Femur (tissue), 1 donor: ENCODE measurements at places on chromosomes 1 and 21.
A peak's percentile ranks its signal among the peaks of the same experiment; 100 is the strongest.

DNA sequence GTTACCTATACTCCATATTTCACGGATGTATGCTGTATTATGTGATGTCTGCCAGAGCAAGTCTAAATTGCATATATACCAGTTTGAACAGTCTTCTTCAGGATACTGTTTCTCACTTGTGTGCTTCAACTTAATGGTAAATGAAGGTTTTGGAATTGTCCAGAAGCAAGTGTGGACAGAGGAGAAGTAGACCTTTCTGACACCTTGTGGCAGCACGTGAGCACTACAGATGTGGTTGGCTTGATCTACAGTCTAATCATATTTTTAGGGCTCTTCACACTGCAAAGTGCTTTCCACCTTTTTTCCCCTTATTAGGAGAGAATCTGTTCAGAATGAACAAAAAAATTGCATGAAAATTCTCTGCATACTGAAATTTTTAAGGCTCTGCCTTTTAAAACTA, 10.9 kb downstream of the MORC3 start:
- peak; percentile 41 for DNase-seq

GRCh38 chr1:59143811-59144210, 153.1 kb upstream of the FGGY start:
- DNase-seq: no peak

DNA sequence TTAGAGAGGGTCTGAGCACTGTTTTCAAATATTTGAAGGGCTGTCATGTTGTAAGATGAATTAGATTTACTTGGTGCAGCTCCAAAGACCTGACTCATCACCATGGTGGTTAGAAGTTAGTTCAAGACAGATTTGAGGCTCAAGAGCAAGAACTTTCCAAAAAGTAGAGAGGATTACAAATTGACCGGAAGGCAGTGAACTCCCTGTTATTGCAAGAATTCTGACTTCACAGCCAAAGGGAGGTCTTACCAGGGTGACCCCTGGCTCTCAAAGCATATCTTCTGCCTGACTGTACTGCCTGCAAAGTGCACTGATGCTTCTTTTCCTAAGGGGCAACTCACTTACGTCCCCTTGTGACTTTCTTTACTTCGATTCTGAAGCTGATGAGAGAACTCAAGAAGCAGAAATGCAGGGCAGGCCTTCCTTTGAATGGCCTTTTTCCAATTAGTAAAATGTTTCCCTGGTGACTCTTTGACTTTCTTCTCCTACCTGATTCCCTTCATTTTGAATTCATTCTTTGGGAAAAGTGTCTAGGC, 86.4 kb downstream of the NAV1 start:
- no peak for DNase-seq

- DNase-seq: no peak
These were observed 25.8 kb upstream of the LSS start for GRCh38 chr21:46254208-46254975.

- DNase-seq: no peak
These were observed 730 bp downstream of the ZCCHC17 start for GRCh38 chr1:31297277-31298247.

- peak; percentile 24 for DNase-seq
These were observed 1.6 kb downstream of the NSUN4 start for GRCh38 chr1:46342084-46342656.

- no peak for DNase-seq
These were observed 20.5 kb downstream of the PLA2G4A start for GRCh38 chr1:186849271-186849671.

DNA sequence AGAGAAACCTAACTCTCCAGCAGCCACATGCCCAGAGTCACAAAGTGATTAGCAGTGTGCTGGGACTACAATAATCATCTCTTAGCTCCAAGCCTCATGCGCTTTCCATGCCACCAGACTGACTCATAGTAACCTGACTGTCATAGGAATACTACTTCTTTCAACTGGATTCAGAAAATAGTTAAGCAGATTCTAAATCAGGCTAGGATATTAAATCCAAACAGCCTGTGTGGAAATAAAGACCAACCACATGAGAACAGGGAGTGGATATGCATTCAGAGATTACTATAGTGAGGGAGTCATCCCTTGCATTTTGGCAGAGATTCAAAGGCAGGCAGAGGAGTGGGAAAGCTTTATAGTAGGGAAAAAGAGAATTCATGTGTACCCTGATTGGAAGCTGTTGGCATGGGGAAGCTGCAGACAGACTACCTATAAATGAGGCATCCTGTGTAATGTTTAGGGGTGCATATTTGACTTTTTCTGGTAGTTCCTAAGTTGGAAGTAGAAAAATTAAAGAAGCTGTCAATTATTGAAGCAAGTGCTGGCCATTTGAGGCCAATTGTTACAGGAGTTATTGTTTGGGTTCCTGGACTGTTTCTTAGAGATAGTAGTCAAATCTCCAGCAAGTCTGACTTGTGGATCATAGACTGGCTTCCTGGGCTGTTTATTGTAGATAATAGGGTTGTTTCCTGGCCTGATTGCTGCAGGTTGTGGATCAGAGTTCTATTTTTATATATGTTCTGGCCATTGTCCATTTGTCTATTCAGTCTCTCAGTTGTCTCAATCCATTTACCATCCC, 31.7 kb upstream of the DNAH14 start:
- DNase-seq: no peak

GRCh38 chr1:209414803-209415329, 168.6 kb upstream of the CAMK1G start:
- no peak for DNase-seq

GRCh38 chr1:46098027-46098712, 34.3 kb downstream of the PIK3R3 start:
- DNase-seq: no peak

GRCh38 chr1:171438441-171438840, 46.9 kb upstream of the PRRC2C start:
- DNase-seq: peak; percentile 65

DNA sequence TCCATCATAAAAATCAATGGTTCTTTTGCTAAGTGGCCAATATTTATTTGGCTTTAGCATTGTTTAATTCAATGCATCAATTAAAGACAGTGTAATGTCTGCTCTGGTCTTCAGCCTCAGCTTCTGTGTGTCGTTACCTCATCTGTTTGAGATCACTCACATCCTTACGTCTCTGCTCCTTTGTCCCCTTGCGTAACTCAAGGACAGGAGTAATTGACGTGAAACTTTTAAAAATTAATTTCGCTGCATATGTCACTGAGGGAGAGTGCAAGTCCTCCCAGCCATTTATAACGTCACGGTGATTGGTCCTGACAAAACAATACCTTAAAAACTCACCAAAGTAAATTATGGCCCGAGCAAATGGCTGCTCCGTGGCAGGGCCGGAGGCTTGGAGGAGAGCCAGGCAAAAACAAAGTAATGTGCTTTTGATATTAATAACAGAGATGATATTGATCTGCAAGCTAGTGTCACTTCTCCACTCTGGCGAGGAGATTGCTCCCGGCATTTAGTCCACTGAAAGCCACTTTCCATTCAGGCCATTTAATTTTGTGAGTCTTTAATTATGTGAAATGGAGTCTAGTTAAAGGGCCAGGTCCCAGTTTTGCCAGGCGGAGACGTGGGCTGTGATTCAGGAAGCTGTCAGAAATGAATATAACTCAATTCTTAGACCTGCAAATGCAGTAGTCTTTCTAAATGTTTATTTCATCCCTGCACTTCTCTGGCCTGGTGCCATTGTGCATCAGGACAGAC, 150.9 kb upstream of the POU3F1 start:
- no peak for DNase-seq

- DNase-seq: no peak
These were observed 48.1 kb downstream of the SMG7 start for GRCh38 chr1:183520379-183520778.

- no peak for DNase-seq
These were observed 177.5 kb downstream of the ASTN1 start for GRCh38 chr1:176987016-176987415.

DNA sequence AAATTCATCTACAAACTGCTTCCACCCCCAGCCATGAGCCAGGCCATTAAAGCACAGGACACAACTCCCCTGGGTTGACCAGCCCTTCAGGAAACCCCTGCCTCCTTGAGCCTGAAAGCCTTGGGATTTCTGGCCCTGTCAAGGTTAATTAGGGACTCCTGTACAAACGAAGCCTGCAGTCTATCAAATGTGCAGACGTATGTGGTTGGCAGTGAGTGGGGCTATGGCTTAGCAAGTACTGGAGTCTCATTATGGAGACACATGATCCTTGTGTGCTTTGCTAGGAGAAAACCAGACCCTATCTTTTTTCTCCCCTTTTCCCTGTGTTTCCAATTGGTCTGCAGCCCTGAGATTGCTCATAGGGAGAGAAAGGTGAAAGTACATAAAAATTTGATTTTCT, 588.3 kb upstream of the USP24 start:
- no peak for DNase-seq

- no peak for DNase-seq
These were observed 340.0 kb upstream of the DUSP10 start for GRCh38 chr1:222081859-222082258.

GRCh38 chr1:213247038-213247437, 196.0 kb downstream of the RPS6KC1 start:
- no peak for DNase-seq

GRCh38 chr21:37865156-37865555, 51.1 kb downstream of the KCNJ6 start:
- DNase-seq: no peak

DNA sequence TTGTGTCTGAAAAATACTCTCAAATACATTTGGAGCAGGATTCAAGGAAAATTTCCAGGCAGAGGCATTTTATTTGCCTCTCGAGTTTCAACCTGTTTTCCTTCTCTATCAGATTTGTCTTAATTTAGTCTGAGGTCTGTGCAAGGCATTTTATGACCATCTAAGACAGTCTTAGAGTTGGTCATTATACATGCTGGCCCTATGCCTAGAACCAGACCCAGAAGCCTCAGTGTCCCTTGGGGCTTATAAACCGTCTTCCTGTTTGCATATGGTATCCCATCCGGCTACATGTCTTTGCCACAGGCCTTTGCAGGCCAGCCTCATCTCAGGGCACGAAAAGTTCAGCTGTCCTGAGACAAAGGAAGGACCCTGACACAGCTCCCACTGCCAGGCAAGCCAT, 346.1 kb downstream of the SIPA1L2 start:
- DNase-seq: peak; percentile 57

- DNase-seq: no peak
These were observed 100.6 kb downstream of the KCND3 start for GRCh38 chr1:111888740-111889376.

DNA sequence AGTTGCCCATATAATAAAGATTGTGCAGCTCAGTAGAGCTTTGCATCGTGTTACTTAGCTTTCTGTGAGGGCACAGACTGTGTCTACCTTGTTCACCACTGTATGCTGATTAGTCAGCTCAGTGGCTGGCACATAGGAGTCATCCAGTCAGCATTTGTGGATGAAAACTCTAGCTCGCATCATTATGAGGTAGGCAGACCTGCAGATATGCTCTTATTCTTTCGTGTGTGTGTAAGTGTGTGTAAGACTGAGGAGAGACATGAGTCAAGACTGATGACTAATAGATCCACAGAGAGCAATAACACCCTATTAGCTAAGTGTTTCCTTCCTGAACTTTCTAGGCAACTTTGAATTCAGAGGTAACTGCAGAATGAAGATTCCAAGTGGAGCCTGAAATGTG, 17.1 kb downstream of the TTF2 start:
- DNase-seq: no peak

GRCh38 chr1:109470245-109470644, 3.9 kb downstream of the SYPL2 start:
- DNase-seq: no peak

GRCh38 chr1:202268817-202269216, 72.9 kb downstream of the UBE2T start:
- no peak for DNase-seq

DNA sequence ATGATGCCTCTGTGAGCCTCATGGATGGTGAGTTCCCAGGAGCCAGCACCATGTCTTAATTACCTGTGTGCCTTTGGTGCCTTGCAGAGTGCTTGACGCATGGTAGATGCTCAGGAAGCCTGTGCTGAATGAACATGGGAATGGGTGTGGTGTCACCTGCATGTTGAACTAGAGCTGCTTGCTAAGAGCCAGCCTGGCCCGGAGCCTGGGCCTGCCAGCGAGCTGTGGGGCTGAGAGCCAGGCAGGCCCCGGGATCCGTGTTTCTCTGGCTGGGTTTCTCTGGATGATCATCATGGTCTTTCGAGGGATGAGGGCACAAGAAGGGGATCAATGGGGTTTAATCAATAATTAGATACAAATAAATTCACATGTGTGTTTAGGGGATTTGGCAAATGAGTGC, 6.7 kb upstream of the TEX35 start:
- no peak for DNase-seq

DNA sequence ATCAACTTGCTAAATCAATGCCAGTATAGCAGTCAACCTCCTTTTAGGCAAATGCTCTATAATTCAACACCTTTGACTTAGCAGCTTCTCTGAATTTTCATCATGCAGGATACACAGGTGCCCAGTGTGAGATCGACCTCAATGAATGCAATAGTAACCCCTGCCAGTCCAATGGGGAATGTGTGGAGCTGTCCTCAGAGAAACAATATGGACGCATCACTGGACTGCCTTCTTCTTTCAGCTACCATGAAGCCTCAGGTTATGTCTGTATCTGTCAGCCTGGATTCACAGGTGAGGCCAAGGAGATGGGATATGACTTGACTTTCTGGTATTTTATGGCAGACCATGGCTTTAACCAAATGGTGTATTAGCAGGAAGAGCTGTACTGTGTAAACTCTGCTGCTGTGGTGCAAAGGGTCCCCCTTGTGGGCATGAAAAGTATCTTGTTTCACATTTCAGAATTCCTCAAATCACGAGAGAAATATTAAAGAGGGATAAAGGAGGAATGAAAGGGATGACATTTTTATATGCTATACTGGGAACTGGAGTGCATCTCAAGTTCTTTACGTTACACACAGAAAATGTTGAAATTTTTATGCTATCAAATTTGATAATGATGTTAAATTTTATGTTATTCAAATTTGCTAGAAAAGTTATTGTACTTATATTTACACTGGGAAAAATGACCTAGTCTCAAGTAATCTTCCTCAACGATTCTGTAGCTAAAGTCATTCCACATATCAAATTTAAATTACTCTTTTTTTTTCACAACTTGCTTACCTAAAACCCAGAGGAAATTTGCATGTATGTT, 88.9 kb downstream of the CRB1 start:
- no peak for DNase-seq

DNA sequence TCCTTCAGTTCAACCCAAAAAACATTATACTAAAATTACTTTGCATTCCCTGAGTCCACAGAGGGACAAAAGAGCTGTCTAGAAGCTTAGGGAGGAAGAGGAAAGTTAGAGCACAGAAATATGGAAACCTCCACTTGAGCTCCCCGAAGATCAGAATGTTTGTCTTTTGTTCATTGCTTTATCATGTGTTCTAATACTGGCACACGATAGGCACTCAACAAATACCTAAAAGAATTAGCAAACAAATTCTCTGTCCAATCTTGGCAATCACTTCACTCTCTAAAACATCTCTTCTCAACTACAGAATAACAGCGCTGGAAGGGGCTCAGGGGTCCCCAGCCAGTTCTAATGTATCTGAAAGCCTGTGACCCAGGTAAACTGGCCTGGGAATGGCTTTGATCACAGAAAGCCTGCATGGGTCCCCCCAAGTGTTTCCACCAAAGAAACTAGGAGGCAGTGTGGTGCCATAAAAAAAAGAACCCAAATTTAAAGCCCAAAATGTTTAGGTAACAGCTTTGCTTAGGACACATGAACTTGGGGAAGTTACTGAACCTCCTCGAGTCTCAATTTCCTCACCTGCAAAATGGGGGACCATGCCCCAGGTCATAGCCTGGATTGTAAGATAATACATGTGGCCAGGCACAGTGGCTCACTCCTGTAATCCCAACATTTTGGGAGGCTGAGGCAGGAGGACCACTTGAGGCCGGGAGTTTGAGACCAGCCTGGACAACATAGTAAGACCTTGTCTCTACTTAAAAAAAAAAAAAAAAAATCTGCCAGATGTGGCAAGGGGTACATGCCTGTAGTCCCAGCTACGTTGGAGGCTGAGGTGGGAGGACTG, 45.8 kb downstream of the SSBP3 start:
- no peak for DNase-seq
